ENCODE measurements at places on chromosomes 12 and 14.

DNA sequence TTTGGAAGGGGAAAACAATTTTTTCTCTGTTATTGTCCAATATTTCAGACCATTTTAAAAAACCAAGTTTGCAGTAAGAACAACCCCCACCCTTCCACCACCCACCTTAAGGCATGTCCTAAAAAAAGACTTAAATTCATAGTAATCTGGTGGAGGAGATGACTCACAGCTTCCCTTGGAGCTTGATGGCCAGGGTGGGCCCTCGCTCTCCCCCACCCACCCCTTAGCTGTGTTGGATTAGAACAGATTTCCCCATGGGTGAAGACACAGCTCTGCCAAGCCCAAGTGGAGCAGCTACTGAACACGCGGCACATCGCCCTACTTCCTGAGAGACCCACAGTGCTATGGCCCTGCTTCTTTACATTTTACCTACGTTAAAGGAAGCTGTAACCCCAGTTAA lies 140.3 kb downstream of the GCH1 start:
- DNase-seq, result no peak

GRCh38 chr12:67656251-67656650 lies 7.7 kb downstream of the DYRK2 start:
- no peak for DNase-seq

- no peak for DNase-seq
Measured at GRCh38 chr12:27178723-27179399, 65.2 kb upstream of the STK38L start.

DNA sequence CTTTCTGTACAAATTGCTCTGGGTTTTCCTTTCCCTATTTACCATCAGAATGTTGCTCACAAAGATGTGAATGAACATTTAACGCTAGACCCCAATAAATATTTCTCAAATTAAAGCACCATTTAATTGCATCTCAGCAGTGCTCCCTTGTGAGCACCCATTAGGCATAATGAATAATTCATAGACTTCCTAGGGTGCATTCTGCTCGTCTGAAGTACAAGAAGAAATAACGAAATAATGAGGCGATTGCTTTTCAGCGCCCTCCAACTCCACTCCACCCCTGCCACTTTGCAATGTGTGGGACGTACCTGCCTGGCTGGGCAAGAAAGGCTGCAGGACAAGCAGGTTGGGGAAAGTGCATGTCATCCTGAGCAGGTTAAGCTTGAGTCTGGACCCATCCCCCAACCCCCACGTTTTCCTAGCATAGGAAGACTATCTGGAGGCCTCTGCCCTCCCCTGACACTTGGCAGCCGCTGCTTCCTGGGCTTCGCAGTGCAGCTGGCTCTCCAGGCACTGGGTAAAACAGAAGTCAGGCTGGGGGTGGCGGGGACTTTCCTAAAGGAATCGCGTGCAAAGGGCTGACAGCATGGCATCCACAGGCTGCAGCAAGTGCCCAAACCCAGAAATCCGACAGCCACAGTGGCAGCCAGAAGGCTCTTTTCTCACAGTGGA lies 253.7 kb downstream of the DUSP6 start:
- DNase-seq, result no peak

- no peak for DNase-seq
Measured at GRCh38 chr14:102768223-102769048, 8.8 kb upstream of the TRAF3 start.

All from stimulated activated CD4-positive, alpha-beta T cell treated with anti-CD3 and anti-CD28 coated beads, Interleukin-1b, Interleukin-23, amount 100 ng/mL, for 24 hours (primary cell).